ENCODE measurements at places on chromosomes 5 and 9. TPM values are rescaled to one million over a fixed set of nuclear protein-coding genes. Genes with fewer than 3 reads are reported as not detected.

DNA sequence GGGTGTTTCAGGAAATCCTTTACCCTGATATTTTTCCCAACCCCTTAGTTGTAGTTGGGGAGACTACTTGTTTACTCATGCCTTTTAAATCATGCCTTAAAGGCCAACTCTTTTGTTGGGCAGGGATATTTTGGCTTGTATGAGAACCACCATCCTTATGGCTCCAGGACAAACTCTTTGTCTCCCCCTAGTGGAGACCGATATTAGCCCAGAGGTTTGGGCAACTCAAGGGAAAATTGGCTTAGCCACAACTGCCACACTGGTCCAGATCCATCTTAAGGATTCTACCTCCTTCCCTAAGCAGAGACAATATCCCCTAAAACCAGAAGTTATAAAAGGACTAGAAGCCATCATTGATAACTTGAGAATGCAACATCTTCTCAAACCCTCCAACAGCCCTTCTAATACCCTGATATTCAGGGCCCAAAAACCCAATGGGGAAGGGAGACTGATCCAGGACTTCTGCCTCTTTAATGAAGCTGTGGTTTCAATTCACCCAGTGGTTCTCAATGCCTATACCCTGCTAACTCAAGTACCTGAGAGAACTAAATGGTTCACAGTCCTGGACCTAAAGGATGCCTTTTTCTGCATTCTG is 100.9 kb upstream of the HCN1 start:
- no peak for DNase-seq

DNA sequence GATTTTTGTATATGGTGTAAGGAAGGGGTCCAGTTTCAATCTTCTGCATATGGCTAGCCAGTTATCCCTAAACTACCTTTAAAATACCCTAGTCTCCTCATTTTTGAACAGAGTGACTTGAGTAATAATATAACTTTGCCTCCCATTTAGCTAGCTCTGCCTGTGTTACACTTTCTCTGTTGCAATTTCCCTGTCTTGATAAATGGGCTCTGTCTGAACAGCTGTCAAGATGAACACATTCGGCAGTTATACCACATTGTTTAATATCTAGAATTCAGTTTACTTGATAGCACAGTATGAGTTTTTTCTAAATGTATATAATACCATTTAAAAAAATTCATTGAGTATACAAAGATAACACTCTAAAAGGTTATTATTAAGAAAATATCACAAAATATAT is 562.9 kb upstream of the FTMT start:
- no peak for DNase-seq

GRCh38 chr9:78073722-78074121 is 42.1 kb upstream of the GNAQ start:
- DNase-seq = no peak

Gene TAL2
- not detected for polyA plus RNA-seq

Gene OTP
- not detected for polyA plus RNA-seq

Gene AP3B1
- 27.1 TPM for polyA plus RNA-seq

GRCh38 chr5:168816661-168817060 is 237.5 kb upstream of the PANK3 start:
- no peak for DNase-seq

Gene LVRN
- polyA plus RNA-seq = not detected

Gene SLC6A18
- polyA plus RNA-seq = not detected

Gene SERF1A
- polyA plus RNA-seq = 4.5 TPM

GRCh38 chr5:40937075-40937474 is 27.8 kb downstream of the C7 start:
- no peak for DNase-seq

Gene PCA3
- polyA plus RNA-seq = not detected

DNA sequence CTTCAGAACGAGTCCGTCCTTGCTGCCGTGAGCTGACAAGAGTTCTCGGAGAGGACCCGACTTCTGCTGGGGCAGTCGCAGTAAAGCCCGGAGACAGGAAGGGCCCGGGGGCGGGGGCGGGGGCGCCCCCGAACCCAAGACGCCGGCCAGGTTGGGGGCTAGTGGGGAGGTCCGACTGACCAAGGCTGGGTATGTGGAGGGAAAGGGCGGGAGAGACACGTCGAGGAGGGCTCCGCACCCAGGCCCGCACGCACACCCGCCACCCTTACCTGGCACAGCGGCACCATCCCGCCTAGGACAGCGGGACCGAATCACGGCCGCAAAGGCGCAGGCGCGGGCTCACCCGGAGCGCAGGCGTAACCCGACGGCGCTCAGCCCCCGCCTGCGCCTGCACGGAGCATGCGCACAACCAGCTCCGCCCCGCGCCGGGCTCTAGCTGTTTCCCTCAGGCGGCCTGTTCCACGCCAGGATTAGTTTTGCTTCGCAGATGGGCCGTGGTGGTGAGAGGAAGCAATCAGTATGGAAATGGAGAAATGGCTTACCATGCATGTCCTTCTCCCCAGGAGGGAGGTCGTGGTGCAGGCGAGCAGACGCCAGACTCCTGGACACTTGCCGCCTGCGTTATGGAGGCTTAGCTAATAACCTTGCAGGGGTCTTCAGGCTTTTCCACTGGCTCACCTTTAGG is at the start of gene MOCS2:
TSS of gene MOCS2 (minus strand) at position 315 of the 685 bp plus-strand sequence. CDS start 2,583 bp downstream, outside the sequence.
- peak; percentile 90 for DNase-seq

GRCh38 chr5:150265870-150266383 is 23.6 kb downstream of the CAMK2A start:
- no peak for DNase-seq

GRCh38 chr5:131672776-131673175 is 37.7 kb upstream of the RAPGEF6 start:
- DNase-seq = no peak

Gene STKLD1
- 0.75 TPM for polyA plus RNA-seq

Gene ZNF883
- polyA plus RNA-seq = 0.97 TPM

Gene SIGMAR1
- polyA plus RNA-seq = 95.4 TPM

Gene PCDHGA4
- not detected for polyA plus RNA-seq

GRCh38 chr5:150644514-150644913 is 4.1 kb downstream of the SYNPO start:
- no peak for DNase-seq

Gene GSN
- polyA plus RNA-seq = 6.3 TPM

Gene HACD4
- polyA plus RNA-seq = 8.3 TPM

- DNase-seq = no peak
These were observed 9.0 kb upstream of the QSOX2 start for GRCh38 chr9:136254381-136255165.

DNA sequence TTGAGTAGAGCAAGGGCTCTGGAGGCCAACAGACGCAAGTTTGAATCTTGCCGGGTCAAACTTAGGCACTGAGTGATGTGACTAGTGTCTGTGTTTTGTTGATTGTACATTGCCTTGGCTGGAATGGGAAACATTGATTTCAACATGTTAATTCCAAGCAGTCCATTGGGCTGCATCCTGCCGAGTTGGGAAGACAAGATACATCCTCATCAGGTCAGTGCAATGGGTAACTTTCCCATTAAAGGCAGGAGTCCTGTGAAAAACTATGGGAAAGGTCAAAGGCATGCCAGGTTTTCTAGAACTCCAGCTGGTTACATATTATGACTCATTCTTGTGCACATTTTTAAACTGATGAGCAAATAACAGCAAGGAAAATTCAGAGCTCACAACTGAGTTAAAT is 126.5 kb upstream of the ABCA1 start:
- DNase-seq = no peak

DNA sequence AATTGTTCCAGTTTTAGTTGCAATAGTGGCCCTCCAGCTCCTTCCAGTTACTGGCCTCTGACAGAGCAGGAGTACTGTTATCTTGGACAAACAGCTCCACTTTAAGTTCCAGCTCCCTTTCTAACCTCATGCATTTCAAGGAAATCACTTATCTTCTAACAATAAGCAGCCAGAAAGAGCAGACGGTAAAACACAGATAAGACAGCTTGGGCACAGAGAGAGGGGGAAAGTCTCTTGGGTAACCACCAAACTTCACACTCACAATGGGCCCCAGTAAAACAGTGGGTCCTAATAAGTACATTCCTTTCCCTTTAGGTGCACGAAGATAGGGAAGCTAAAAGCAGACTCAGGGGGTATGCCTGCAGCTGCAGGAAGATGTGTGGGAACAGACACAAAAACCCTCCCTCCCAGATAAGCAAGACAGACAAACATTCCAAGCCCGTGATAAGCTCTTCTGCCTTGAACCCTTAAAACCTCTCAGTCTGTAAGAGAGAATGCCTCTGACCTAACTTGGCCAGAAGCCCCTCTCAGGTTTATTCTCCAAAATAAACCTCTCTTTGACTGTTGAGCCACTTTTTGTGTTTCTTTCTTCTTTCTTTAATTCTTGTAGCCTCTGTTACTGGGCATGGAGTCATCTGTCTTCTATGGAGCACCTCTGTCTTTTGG is 30.8 kb downstream of the OR1J1 start:
- no peak for DNase-seq

Gene GABRA1
- polyA plus RNA-seq = not detected

- no peak for DNase-seq
These were observed 58.8 kb downstream of the C6 start for GRCh38 chr5:41154491-41154890.

DNA sequence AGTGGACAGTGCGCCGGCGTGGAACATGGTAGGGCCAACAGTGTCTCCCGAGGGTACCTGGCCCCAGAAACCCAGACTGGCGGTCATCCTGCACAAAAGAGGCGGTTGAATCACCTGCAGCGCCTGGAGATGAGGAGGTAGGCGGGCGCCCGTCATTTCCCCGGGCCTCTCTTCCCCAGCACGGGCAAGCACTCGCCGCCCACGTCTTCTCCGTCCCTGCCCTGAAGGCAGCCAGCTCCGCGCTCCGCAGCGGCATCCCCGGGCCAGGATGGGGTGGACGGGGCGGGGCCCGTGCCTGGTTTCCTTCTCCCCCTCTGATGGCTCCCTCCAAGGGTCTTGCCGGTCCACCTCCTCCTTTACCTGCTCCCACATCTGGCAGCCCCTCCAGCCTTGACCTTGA is 27.1 kb upstream of the N4BP3 start:
- DNase-seq = no peak

GRCh38 chr9:18985996-18986395 is 47.0 kb downstream of the SAXO1 start:
- DNase-seq = no peak

Measured in CD8-positive, alpha-beta memory T cell (primary cell).